ENCODE measurements at places on chromosomes 3 and 15.

- DNase-seq, result no peak
Measured at GRCh38 chr3:99471353-99472323, 166.8 kb upstream of the COL8A1 start.

DNA sequence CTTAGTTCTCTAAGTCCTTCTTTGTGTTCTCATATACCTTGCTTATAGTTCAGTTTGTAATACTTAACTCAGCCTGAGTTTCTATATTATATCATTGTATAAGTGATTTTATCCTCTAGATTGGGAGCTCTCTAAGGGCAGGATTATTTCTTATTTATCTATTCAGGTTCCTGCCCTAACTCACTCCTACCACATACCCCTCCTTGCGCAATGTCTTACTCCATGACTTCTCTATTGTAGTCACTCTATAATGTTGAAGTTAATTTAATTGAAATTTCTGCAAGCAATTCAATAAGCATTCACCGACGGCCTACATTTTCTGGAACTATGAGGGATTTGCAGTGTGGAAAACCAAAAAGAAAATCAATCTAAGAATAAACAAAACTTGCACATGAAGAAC lies 3.6 kb upstream of the OR5K4 start:
- no peak for DNase-seq

- no peak for DNase-seq
Measured at GRCh38 chr15:63974021-63974420, 72.3 kb downstream of the DAPK2 start.

GRCh38 chr3:45781271-45781670 lies 15.1 kb downstream of the SLC6A20 start:
- DNase-seq, result no peak

DNA sequence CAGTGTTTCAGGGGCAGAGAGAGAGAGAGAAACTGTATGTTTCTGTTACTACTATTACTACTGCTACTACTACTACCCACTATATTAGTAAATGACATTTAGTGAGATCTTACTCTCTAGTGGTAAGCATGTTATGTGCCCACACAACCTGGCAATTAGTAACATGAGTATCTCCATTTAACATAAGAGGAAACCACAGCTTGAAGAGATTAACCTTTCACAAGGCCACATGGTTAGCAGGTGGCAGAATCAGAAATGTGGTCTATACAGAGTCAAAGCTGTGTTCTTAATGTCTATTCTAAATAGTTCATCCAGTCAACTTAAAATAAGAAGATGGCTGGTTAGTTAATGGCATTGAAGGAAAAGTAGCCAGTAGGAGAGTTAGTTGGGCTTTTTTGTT lies 961.6 kb downstream of the MCTP2 start:
- DNase-seq, result no peak

All from CD4-positive, alpha-beta T cell treated with Interferon alpha-2 for 1 hour (primary cell).